ENCODE measurements at places on chromosomes 12 and 14.

GRCh38 chr12:27104546-27104945, 22.2 kb upstream of the C12orf71 start:
- DNase-seq: no peak

DNA sequence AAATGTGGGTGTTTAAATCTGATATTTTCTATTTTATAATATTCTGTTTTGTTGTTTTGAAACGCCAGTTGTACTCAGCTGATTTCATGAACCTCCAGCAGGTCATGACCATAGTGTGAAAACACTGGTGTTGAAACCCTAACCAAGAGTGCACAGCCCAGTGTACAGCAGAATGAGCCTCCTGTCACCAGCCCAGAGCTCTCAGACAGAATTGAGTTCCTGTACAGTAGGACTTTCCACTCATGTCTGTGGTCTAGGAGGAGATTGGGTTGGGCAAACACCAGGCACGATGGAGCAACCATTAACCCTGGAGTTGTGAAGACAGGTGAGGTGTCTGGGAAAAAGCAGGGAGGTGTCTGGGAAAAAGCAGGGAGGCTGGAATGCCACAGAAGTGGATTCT, 908.8 kb downstream of the VRK1 start:
- DNase-seq: no peak

GRCh38 chr14:100049220-100049619, 16.0 kb upstream of the EVL start:
- no peak for DNase-seq

DNA sequence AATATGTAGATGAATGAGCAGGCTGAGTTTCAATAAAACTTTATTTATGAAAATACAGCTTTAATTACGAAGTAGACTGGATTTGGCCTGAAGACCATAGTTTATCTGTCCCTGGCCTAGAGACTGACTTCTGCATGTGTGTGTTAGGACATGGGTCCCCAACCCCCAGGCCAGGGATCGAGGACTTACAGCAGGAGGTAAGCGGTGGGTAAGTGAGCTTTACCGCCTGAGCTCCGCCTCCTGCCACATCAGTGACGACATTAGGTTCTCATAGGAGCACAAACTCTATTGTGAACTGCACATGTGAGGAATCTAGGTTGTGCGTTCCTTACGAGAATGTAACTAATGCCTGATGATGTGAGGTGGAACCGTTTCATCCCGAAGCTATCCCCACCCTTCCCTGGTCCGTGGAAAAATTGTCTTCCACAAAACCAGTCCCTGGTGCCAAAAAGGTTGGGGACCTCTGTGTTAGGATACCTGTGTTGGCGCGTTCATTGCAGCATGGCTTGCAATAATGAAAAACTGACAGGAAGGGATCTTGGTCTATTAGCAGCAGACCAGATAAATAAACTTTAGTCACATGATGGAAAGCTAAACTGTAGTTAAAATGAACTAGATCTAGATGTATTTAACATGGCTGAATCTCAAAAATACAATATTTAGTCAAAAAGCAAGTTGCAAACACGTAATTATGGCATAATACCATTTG, 4.1 kb downstream of the GLRX5 start:
- DNase-seq: no peak

DNA sequence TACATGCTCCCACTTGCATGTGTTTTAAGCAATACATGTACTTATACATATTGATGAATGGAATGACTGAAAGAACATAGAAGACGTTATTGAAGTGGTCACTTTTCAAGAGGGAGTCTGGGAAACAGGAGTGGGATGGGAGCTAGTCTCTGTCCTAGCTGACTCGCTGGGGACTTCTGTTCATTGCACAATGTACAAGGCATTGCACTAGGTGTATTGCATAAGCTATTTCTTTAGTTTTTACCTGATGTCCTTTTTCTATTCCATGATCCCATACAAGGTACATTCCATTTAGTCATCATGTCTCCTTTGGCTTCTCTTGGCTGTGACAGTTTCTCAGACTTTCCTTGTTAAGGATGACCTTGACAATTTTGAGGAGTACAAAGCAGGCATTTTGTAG, 4.0 kb upstream of the MYO1H start:
- DNase-seq: no peak

GRCh38 chr12:113116875-113117274, 18.7 kb downstream of the RASAL1 start:
- no peak for DNase-seq

- no peak for DNase-seq
These were observed 180.9 kb downstream of the NTF3 start for GRCh38 chr12:5612556-5613410.

DNA sequence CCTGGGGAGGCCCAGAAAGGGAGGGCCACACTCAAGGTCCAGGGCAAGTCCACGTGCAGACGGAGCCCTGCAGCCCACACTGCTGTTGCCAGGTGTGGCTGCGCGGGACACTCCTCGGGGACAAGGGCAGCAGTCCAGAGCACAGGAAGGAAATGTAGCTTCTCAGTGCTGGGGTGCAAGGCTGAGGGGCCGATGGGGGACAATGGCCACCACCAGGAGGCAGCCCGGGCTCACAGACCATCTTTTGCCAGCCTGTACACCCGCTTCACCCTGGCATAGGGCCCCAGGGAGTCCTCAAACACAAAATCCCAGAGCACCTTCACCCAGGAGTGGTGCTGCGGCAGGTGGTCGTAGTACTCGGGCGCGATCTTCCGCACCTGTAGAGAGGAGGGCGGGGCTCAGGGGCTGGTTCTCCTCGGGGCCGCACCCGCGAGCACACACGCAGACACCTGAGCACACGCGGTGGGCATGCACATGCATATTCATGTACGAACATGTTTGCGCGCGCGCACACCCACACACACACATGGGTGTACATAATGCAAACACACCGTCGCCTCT, 12.8 kb downstream of the DEGS2 start:
- no peak for DNase-seq

- no peak for DNase-seq
These were observed 217.4 kb downstream of the CRADD start for GRCh38 chr12:93894391-93895088.

DNA sequence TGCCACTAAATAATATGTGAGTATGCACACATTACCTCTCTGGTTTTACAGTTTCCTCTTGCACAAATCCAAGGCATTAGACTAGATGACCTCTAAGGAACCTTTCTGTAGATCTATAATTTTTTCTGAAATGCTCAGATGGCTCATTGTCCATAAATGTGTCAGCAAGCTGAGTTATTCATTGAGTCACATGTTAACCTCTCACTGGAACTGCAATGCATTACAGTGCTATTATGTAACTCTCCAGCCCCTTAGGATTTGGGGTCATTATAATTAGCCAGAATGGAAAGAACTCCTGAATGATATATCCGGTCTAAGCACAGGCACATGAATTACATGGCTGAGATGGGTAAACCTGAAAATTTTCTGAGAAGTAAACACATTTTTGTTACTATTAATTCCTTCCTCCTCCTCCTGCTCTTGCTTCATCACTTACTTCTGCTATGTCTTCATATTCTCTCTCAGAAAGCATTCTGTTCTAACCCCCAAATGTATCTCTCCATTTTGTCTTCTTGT, 20.3 kb upstream of the DRAM1 start:
- DNase-seq: no peak

DNA sequence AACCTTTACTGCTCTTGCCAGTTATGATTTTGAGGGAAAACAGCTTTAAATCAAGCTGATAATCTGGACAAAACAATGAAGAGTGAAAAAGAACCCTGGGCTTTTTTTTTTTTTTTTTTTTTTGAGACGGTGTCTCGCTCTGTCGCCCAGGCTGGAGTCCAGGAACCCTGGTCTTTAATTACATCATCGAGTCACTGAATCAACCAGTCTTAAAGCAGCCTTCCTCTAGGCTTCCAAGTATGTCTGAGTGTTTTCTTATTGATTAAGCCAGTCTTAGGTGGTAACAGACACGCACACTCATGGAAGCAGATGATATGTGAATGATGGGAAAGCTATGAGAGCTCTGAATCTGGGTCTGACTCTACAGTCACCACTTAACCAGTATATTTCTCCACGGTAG, 5.9 kb upstream of the VCPKMT start:
- DNase-seq: no peak

- DNase-seq: no peak
These were observed 32.6 kb downstream of the SLC41A2 start for GRCh38 chr12:104925501-104925900.

Measured in activated CD4-positive, CD25-positive, alpha-beta regulatory T cell (primary cell).